ENCODE measurements at places on chromosomes 2 and 18. TPM values are rescaled to one million over a fixed set of nuclear protein-coding genes. Genes with fewer than 3 reads are reported as not detected.

Gene STK17B
- total RNA-seq, result 30.4 TPM

Gene GDF7
- 2.2 TPM for total RNA-seq

Gene EMILIN2
- total RNA-seq, result 24.0 TPM

Gene AGXT
- total RNA-seq, result not detected

Gene BOLL
- total RNA-seq, result not detected

Gene UGT1A10
- total RNA-seq, result under 0.01 TPM

Gene SKOR2
- not detected for total RNA-seq

Gene LINC00305
- not detected for total RNA-seq

Gene MYO3B
- under 0.01 TPM for total RNA-seq

Gene MREG
- 6.5 TPM for total RNA-seq

Gene SERPINB5
- not detected for total RNA-seq

Gene PSD4
- 68.7 TPM for total RNA-seq

Gene SERPINB10
- total RNA-seq, result 0.27 TPM

Gene TNFAIP6
- 0.27 TPM for total RNA-seq

Gene LIMS4
- 0.54 TPM for total RNA-seq

Gene MAL
- total RNA-seq, result 0.54 TPM

Gene FOXD4L1
- total RNA-seq, result 0.27 TPM

Gene KCMF1
- 20.2 TPM for total RNA-seq

Gene MALL
- 1.1 TPM for total RNA-seq

Gene RESP18
- total RNA-seq, result not detected
